ENCODE measurements at places on chromosomes 16 and 17.

DNA sequence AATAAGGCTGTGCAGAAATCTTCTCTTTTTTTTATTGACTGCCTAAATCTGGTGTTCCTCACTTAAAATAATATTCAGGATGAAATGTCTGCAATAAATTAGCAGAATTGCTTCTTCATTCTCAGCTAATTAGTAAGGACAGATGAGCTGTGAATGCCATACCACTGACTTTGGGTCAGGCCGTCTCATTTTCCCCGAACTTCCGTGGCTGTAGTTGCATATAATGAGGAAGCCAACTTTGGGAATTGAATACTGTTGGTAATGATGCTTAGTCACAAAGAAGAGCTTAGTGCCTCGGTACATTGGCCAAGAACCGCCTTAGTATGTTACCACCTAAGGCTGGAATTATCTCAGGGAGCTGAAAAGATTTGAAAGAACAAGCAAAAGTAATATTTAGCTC lies 47.6 kb downstream of the NUP93 start:
- no peak for DNase-seq

GRCh38 chr17:83131401-83132011 lies 52.1 kb downstream of the METRNL start:
- DNase-seq = no peak

- DNase-seq = no peak
Observed at GRCh38 chr16:18833707-18834505, 32.6 kb upstream of the ARL6IP1 start.

DNA sequence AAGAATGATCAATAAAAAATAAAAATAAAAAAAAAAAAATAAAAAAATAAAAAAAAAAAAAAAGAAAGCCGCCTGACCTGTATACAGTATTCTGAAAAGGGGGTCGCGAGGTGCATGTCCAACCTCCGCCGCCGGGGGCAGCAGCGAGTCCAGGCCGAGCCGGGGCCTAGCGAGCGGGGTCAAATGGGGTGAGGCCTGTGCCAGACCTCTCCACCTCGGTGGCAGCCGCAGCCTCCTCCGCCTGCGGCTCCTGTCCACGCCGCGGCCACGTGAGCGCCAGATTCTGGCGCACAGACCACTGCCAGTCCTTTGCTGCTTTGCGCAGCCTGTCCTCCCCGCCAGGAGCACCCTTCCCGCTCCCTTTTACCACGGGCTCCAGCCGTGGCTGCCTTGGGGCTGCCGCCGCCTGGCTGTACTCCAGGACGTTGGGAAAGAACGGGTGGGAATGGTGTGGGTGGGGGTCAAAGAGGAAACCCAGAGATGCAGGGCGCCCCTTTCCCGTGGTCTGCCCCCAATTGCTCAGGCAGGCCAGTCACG lies 2.4 kb upstream of the BCKDK start:
- peak; percentile 67 for DNase-seq

- no peak for DNase-seq
Observed at GRCh38 chr17:78677303-78678221, 100.4 kb upstream of the DNAH17 start.

DNA sequence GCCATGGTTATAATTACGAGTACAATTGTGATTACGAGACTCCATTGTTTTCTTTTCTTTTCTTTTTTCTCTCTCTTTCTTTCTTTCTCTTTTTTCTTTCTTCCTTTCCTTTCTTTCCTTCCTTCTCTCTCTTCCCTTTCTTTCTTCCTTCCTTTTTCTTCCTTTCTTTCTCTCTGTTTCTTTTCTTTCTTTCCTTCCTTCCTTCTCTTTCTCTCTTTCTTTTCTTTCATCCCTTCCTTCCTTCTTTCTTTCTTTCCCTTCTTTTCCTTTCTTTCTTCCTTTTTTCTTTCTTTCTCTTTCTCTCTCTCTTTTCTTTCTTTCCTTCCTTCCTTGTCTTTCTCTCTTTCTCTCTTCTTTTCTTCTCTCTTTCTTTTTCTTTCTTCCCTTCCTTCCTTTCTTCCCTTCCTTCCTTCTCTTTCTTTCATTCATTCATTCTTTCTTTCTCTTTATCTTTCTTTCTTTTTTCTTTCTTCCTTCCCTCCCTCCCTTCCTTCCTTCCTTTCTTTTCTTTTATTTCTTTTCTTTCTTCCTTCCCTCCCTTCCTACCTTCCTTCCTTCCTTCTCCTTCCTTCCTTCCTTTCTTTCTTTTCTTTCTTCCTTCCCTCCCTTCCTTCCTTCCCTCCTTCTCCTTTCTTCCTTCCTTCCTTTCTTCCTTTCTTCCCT lies 14.1 kb upstream of the NTN1 start:
- no peak for DNase-seq

DNA sequence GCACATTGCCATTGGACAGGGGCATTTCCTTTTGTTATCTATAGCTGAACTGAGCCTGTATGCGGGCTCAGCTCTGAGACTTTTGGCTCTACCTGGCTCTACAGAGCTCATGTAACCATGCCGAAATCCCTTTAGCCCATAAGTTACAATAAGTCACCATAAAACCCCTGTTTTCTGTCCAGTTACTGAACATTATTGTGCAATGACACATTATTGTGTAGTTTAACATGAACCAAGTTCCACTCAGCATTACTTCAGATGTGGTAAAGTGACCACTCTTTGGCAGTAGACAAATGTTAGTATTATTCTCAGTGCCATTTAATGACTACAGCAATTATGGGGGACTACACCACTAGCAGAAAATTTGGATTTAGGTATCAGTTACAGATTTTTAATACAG lies 65.4 kb upstream of the RASL10B start:
- DNase-seq = no peak

DNA sequence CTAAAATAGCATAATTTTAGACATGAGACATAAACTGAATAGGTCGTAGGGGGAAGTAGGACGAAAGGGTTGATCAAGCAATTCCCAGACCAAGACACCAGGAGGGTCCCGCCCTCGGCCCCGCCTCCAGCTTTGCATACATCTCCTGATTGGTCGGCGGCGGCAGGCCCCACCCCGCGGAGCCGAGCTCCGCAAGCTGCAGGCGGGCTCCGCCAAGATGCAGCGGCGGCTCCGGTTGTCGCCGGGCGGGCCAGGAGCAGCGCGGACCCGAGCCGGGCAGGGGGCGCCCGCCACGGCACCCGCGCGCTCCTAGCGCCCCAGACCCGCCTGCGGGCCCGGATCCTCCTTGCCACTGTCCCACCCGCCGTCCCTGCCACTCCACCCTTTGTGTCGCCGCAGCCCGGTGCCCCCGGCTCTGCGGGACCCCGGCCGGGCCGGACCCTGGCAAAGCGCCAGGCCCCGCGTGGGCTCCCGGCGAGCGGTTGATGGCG lies at the start of gene CDR2L:
CDR2L (plus strand) TSS at position 215 of the 491 bp plus-strand sequence. CDS start 412 bp downstream, outside the sequence.
- peak; percentile 92 for DNase-seq

- DNase-seq = no peak
Observed at GRCh38 chr16:50478773-50479149, 69.4 kb upstream of the NKD1 start.

GRCh38 chr16:89890886-89891657 lies 17.7 kb downstream of the TCF25 start:
- DNase-seq = no peak

DNA sequence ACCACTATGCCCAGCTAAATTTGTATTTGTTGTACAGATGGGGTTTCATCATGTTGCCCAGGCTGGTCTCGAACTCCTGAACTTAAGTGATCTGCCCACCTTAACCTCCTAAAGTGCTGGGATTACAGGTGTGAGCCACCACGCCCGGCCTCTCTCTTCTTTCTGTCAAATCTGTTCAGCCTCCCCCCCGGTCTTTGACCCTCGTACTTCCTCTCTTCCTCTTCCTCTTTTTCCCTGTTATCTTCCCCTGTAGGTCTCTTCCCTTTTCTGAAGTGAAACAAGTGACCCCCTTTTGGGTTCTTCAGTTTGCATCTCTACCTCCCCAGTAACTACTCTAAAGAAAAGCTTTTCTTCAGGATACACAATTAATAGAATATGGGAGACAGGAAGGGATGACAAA lies 31.7 kb upstream of the DHX40 start:
- DNase-seq = no peak

GRCh38 chr17:27276653-27277156 lies 17.2 kb upstream of the WSB1 start:
- DNase-seq = no peak

GRCh38 chr17:57785022-57785421 lies 39.9 kb upstream of the CCDC182 start:
- DNase-seq = no peak

GRCh38 chr17:40963838-40964237 lies 2.9 kb downstream of the KRT39 start:
- peak; percentile 28 for DNase-seq

GRCh38 chr17:883586-883962 lies 96.0 kb downstream of the NXN start:
- DNase-seq = no peak

DNA sequence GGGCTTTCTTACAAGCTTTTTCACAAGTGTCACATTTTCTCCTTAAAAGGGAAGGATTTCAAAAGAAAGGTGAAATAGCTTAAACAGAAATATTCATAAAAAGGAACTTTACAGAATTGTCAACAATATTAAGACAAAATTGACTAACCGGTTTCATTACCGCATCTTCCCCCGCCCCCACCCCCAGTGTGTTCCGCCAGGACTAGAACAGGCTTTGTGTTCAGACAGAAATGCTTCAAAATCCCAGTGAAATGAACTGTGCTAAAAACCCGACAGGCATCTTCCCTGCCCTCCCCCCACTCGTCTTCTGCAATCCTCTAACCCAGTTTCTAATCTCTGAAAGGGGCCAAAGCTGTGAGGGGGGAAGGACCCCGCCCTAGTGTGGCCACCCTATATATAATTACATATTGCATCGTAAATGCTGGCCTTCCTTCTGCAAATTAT lies 990 bp upstream of the ROGDI start:
- no peak for DNase-seq

DNA sequence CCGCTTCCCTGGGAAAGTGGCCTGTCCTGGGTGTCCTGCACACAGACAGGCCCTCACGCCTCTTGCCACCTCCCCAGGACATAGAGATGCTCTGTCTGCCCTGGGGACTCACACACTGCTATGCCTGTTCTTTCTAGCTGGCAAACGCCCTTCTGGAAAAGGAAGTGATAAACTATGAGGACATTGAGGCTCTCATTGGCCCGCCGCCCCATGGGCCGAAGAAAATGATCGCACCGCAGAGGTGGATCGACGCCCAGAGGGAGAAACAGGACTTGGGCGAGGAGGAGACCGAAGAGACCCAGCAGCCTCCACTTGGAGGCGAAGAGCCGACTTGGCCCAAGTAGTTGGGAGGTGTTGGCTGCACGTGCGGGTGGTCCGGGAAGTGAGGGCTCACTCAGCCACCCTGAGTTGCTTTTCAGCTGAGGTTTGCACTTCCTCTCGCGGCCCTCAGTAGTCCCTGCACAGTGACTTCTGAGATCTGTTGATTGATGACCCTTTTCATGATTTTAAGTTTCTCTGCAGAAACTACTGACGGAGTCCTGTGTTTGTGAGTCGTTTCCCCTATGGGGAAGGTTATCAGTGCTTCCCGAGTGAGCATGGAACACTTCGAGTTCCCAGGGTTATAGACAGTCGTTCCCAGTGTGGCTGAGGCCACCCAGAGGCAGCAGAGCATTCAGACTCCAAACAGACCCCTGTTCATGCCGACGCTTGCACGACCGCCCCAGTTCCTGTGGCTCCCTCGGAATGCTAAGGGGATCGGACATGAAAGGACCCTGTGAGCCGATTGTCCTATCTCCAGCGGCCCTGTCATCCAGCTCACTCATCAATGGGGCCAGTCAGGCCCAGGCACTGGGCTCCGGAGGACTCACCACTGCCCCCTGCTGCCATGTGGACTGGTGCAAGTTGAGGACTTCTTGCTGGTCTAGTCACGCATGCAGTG lies 3.5 kb upstream of the RPL13 start:
- peak; percentile 64 for DNase-seq

DNA sequence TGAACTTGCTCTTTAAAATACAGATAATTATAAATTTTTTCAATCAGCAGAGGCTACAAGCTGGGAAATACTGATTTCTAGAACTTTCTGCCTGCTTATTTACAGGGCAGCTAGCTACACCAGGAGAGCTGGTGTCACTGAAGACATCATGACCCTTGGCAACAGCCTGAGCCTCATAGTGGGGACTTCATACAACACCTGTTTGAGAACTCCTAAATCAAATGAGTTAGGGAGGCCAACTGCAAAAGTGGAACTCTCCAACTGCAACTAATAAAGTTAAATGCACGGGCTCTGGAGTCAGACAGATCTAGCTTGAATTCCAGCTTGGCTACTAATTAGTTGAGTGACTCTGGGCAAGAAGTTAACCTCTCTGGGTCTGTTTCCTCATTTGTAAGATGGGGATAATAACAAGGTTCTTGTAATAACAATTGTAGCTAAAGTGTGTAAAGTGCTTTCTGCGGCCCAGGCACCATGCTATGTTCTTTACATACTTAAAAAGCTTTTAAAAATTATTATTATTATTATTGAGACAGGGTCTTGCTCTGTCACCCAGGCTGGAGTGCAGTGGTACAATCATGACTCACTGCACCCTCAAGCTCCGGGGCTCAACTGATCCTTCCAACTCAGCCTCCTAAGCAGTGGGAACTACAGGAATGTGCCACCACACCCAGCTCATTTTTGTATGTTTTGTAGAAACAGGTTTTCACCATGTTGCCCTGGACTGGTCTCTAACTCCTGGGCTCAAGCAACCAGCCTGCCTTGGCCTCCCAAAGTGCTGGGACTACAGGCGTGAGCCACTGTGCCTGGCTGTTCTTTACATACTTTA lies 33.4 kb downstream of the VAC14 start:
- peak; percentile 70 for DNase-seq

DNA sequence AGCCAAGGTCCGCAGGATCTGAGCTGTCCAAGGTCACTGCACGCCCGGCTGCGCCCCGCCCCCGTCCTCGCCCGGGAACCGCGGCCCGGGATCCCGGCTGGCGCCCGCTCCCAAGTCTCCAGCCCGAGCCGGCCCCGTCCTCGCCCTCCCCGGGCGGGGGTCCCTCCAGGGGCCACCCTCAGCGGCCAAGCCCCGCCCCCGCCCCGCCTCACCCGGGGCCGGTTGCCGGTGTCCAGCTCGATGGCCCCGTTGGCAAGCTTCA lies 216 bp downstream of the VPS9D1 start:
- peak; percentile 21 for DNase-seq

DNA sequence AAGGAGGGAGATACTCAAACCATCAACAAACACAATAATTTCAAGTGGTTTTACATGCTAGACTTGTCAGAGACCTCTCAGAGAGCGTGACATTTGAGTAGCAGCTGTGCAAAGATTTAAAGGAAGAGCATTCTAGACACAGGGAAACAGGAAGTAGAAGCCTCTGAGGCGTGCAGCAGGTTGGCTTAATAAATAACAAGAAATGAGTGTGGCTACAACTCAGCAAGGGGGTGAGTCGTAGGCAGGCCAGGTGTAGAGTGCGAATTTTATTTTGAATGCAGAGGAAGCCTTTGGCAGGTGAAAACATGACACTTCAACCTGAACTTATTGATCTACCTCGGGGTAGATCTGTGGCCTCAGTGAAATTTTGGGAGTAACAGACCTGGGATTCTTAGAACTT lies 73.2 kb upstream of the MRTFB start:
- no peak for DNase-seq

GRCh38 chr17:80921159-80921558 lies 70.5 kb upstream of the CHMP6 start:
- no peak for DNase-seq

DNA sequence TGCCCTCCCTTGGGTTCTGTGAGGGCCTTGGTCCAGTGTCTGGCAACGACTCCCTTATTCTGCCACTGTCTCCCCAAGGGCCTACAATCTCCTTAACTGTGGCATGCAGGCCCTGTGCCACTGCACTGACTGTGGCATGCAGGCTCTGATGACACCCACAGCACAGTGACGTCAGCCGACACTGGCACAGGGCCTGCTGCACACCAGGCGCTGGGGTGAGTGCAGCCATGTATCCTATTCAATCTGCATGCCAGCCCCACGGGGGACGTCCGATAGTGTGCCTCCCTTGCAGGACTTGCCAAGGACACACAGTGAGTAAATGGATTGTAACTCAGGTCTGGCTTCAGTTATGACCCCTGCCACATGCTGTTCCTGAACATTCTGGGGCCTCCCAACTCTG lies 39.8 kb upstream of the RASD1 start:
- peak; percentile 26 for DNase-seq
